ENCODE measurements at places on chromosomes 5 and 9.

DNA sequence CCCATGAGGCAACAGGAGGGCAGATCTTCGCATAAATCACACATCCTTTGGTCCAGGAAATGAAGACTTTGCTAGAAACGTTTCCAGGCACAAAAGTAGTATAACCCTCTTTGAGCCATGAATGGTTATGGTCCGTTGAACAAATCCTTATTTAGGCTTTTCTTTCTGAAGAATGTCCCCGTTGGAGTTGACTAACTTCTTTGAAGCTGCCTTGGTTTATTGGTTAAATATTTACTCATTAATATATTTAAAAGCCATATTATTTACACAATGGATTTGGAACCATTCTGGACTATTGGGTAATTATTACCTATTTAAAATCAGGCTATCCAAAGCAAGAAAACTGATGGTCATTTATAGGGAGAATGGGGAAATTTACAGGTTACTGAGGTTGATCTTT, 347.6 kb upstream of the SLC30A5 start:
- no peak for DNase-seq

DNA sequence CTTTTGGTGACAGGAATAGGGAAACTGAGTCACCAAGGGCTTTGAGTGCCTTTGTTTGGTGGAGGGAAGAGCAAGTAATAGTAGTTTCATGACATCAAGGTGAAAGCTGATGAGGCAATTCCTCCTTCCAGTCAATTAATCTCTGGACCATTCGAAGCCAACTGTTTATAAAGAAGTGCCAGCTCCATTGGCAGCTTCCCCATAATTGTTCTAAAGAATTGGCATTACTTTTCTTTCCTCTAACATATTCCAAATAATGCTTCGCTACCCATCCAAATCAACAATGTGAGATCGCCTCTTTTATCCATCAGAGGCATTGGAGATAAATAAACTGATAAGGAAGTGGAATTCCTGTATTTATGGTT, 132.4 kb downstream of the NPR3 start:
- DNase-seq: no peak

DNA sequence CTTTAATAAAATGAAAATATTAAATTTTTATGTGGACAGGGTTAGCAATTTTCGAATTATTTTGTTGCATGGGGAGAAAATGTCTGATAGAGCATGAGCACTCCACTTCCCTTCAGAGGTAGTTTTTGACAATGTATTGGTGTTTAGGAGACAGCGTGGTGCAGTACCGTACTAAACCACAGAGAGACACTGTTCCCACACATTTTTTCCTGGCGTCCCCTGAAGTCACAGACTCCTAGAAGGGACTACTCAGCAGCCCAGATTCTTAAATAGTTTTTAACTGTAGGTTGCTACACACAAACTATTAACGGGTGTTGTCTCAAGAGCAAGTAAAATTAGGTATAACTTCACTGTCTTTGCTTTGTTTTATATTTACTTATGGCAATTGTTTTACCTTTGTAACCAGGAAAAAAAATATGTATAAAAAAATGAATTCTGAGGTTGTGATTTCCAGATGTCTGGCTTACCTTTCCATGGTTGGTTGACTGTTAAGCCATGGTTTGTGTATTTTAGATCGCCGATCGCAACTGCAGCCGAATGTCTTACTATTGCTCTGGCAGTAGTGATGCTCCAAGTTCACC, 171.2 kb downstream of the DOCK8 start:
- DNase-seq: peak; percentile 51

DNA sequence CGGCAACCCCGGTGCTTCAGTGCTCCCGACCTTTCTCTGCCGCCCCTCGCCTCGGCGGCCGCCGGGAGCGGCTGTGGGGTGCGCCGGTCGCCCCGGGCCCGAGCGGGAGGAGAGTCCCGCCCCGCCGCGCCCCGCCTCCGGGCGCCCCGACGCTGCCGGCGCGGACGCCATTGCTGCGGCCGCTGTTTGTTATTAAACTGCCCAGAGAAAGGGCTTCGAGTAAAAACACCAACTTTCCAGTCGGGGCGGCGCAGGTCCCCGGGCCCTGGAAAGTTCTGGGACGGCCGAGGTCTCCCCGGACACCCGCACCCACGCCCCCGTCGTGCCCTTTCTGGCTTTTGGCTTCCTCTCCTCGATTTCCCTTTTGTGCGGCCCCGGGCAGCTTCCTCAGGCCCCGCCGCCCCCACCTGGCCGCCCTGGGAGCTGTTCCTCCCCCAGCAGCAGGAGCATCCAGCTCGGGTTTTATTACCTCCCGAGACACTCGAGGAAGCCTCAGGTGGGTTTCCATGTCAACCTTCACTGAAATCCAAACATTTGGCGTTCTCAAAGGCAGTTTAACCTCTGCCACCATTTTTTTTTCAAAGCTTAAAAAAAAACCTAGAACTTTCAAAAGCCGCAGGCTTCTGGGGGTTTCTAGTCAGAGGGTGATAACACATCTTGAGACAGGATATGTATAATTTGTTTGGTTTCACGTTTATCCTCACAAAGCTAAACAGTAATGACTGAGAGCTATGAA, 334.4 kb downstream of the CWC27 start:
- DNase-seq: peak; percentile 71

GRCh38 chr9:27125030-27125429, 16.0 kb downstream of the TEK start:
- DNase-seq: peak; percentile 96

- no peak for DNase-seq
Measured at GRCh38 chr5:2519153-2519552, 232.3 kb downstream of the IRX2 start.

DNA sequence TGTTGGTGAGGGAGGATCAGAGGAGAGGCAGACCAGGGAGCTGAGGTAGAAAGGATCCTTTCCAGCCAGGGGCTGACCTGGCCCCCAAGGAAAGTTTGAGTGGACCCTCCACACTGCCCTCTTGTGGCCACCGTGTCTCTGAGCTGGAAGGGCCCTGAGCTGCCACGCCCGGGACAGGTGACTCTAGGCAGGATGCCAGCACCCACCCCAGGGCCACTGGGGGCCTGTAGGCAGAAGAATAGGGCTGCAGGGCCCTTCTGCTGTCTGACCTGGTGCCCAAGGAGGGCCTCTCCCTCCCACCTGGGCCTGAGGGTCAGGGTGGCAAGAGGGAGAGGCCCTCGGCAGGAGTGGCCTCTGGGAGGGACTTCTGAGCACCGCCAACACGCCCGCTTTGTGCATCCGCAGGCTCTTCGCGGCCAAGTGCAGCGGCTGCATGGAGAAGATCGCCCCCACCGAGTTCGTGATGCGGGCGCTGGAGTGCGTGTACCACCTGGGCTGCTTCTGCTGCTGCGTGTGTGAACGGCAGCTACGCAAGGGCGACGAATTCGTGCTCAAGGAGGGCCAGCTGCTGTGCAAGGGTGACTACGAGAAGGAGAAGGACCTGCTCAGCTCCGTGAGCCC, 76.8 kb downstream of the LMX1B start:
- no peak for DNase-seq

DNA sequence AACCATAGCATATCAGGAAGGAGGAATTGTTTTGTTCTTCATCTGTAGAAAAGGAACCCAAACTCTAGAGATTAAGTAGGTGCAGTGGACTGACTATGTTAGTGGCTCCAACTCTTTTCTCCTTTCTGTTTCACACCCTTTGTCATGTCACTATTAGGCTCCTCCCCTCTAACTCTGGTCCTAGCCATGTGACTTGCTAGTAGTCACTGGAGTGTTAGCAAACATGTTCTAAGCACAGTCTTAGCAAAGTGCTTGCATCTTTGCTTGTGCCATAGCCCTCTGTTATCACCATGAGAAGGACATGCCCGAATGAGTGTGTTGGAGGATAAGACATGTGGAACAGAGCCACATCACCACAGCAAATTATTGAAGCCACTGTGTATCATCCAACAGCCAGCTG, 55.4 kb upstream of the PPP3R2 start:
- DNase-seq: no peak

DNA sequence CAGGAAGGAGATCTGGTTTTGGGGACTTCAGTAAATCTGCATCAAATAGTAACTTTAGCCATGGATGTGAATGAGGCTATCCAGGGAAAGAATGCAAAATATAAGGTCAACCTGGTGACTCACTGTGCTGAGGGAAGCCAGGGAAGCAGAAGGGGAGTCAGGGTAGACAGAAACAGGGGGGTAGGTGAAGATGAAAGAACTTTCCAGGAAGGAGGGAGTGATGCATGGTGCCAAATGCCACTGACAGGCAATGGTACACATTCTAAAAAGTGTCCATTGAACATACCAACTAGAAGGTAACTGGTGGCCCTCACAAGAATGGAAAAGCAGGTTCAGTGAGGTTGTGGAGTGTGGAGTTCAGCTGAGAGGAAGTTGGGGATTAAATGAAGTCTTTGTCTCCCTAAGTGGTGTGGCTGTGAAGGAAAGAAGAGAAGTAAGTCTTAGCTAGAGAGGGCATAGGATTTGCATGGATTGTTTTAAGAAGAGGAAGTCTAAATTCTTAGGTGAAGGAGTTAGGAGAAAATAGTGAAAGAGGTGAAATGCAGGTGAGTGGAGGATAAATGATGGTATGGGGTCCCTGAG, 35.5 kb downstream of the PALM2AKAP2 start:
- peak; percentile 37 for DNase-seq

- no peak for DNase-seq
Measured at GRCh38 chr9:86765746-86766430, 181.4 kb downstream of the GAS1 start.

DNA sequence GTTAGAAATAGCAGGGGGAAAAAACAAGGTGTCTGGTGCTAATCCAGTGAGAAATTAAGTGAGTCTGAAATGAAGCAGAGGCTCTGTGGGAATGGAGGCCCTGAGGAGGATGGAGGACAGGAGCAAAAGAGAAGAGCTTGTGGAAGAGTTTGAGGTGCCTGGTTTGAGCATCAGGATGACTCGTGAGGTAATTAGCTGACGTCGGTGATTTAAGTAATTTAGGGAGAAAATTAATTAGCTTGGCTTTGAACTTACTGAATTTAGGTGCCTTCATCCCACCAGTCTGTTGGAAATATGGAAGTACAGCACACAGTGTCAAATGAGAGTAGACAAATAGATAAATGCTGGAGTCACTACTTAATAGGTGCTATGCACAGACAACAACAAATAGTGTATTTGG, 103.0 kb upstream of the CDH6 start:
- DNase-seq: no peak

DNA sequence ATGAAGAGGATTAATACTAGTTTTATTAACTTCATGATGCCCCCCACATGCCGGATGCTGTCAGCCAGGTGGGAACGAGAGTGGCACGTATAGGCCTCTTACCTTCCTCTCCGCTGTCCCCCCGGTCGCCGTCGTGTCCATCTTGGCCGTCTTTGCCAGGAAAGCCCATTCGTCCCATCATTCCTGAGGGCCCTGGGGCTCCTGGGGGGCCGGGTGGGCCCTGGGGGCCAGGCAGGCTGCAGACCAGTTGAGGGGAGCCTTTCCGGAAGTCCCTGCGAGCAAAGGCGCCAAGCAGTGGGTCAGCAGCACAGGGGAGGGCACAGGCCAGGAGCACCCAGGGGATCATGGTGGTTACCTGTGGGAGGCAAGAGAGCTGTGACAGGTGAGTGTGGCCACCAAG, 15.8 kb downstream of the C1QTNF2 start:
- DNase-seq: no peak

- no peak for DNase-seq
Measured at GRCh38 chr9:99592834-99593574, 228.7 kb upstream of the NR4A3 start.

- DNase-seq: no peak
Measured at GRCh38 chr5:178461004-178461730, 129.0 kb downstream of the COL23A1 start.

DNA sequence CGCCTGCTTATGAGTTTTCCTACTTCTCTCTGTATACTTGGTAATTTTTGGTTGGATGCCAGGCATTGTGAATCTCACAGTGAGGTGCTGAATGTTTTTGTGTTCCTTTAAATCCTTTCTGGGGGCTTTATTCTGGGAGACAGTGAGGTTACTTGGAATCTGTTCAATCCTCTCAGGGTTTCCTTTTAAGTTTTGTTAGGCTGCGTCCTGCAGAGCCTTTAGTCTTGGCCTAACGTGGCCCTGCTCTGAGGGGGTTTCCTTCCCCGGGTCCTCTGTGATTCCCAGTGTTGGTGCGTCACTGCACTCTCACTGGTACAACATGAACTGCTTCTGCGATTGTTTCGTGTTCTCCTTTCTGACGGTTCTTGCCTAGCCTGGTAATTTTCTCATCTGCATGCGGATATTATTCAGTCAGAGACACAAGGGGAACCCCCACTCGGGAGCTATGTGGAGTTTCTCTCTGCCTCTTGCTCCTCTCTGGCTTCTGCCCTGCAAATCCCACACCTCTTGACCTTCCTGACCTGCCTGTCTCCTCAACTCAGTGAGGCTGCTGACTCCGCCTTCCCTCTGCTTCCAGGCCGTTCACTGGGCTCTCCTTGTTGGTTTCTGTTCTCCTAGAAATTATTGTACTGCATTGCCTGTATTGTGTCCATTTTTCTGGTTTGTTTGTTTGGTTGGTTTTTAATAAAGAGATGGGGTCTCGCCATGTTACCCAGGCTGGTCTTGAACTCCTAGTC, 128.1 kb downstream of the DAB2IP start:
- peak; percentile 5 for DNase-seq

DNA sequence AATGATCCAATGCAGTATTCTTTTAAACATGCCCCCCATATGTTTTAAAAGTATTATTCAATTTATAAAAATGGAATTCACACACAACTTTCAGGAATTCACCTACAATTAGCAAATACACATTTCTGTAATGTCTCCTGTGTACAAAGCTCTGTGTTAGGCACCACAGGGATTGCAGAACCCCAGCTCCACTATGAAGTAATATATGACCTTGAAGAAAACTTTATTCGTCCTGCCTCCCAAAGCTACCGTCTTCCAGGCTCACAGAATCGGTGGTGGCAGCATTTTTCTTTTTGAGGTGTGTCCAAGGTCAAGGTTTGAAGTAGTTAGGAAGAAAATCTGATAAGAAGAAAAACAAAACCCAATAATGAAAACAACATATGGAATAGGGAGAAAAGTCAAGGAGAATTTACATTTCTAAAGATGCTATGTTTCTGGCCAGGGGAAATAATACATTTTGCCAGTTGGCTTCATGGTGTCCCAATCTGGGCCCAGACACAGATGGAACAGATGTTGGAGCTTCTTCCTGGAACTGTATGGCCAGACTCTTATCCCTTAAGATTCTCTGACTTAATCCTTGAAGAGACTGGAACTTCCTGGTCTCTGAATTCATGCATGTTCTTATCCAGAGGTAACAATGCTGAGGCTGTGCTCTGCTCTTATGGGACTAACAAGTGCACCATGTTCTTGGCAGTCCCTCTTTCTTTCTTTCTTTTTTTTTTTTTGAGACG, 22.0 kb upstream of the LVRN start:
- no peak for DNase-seq

GRCh38 chr9:82604947-82605656, 457.8 kb downstream of the RASEF start:
- DNase-seq: peak; percentile 32

- DNase-seq: no peak
Measured at GRCh38 chr5:82417776-82418607, 139.8 kb upstream of the RPS23 start.
